Stimulated activated CD4-positive, alpha-beta T cell treated with anti-CD3 and anti-CD28 coated beads, Interleukin-4, amount 100 ng/mL, for 4 hours (primary cell): ENCODE measurements at places on chromosomes 16 and 17.

GRCh38 chr16:84839956-84840355, 20.2 kb downstream of the CRISPLD2 start:
- DNase-seq, result no peak

DNA sequence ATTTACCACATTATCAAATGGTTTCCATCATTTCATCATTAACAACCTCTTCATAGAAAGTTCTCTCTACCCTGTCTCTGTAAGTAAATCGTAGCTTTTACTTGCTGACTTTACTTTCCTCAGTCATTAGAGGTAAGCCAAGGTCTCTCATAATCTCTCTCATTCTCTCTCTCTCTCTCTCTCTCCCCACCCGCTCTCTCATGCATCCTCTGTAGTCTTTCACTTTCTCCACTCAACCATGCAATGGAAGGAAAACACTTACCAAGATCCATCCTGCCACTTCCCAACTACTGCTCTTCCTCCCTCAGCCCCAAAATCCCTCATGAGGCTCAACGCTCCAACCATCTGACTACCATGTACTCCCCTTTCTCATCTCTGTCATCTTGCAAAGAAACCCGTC, 6.1 kb downstream of the CEP112 start:
- DNase-seq, result no peak

GRCh38 chr16:53022374-53022773, 30.3 kb downstream of the CHD9NB start:
- DNase-seq, result no peak

GRCh38 chr16:58299757-58300349, 5.0 kb upstream of the PRSS54 start:
- peak; percentile 4 for DNase-seq

DNA sequence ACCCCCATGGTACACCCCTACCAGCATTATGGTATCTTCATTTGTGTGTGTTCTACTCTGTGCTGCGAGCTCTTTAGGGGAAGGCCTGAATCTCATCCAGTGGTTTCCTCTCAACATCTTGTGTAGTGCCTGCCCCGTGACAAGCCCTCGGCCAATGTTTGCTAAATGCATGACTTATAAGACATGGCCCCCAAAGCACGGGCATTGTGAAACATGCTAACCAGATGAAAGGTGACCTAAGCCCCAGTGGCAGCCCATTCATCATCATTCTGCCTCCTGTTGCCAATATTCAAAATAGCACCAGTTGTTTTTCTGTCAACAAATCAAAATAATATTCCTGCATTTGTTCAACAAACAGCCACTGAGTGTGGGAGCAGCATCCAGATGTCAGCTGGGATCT, 108.8 kb upstream of the HSBP1 start:
- DNase-seq, result no peak

- no peak for DNase-seq
Observed at GRCh38 chr17:55426851-55427586, 5.4 kb upstream of the MMD start.

DNA sequence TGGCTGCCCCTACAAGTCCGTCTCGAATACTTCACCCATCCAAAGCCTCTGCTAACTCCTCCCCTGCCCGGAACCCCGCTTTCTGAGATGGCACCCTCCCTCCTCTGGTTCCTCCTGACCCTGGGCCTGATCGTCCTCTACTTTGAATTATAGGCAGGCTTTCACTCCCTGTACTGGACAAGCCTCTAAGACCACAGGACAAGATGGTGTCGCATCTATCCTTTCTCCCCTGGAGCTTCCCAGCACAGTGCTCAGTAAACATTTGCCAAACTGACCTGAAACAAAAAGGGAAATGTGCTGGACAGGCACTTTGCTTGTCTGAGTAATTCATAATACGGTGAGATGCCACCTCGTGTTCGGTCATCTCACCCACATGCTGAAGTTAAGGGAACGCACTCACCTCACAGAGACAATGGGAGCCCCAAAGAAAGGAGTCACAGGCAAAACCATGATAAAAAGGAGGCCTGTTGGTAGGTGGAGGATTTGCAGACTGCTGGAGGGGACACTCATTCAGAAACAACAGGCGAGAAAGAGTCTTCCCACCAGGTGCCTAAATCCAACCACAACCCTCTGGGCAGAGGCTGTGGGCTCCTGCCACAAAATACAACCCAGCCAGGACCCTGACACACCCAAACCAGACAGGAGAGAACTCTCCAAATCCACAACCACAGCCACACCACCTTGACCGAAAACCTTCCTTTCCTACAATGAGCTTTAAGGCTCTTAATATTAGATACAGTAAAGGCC, 28.2 kb downstream of the SNN start:
- no peak for DNase-seq
